ENCODE measurements at places on chromosomes 12 and 14. TPM values are rescaled to one million over a fixed set of nuclear protein-coding genes. Genes with fewer than 3 reads are reported as not detected.

The TAS2R43 gene
- total RNA-seq, result 1.8 TPM

DNA sequence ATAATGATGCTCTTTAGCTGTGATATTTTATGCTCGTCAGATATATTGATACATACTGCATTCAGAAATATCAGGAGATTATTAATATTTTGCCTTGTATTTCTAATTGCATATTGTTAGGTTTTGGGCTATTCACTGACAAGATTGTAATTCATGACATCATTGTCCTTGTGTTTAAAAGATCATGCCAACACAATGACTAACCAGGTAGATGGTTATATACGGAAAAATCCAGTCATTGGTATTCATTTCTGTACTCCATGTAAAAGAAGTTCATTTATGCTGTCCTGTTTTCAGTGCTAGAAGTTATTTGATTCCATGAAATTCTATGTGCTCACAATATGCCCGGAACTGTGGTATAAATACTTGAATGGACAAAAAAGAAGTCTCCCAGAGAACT, 107.5 kb downstream of the KITLG start:
- no peaks in the 10 kb centered on the region for H3K4me1 ChIP-seq
- no peak overlapping the region for H3K4me3 ChIP-seq
- H3K27ac ChIP-seq, result no peak overlapping the region
- H3K27me3 ChIP-seq, result no peaks in the 10 kb centered on the region
- no peaks in the 10 kb centered on the region for H3K36me3 ChIP-seq

DNA sequence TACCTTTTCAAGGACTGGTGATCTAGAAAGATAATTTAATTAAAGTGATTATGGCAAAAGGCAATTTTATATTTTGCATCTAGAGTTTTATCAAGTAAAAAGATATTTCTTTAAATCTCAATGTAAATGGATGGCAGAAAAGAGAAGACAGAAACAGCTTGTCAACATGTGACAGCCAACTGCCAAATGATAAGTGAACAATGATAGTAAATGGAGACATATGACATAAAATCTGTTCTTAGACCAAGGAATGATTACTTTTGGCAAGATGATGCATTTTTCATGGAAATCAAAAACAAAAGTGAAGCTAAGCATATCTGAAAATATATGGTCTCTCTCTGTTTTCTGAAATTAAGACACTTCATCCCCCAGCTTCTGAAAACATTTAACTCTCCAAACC, 1730.7 kb upstream of the FLRT2 start:
- H3K36me3 ChIP-seq, result no peaks in the 10 kb centered on the region
- no peaks in the 10 kb centered on the region for H3K27me3 ChIP-seq
- no peak overlapping the region for H3K4me3 ChIP-seq

- no peaks in the 10 kb centered on the region for H3K4me1 ChIP-seq
- no peaks in the 10 kb centered on the region for H3K27me3 ChIP-seq
- H3K36me3 ChIP-seq, result no peaks in the 10 kb centered on the region
- H3K4me3 ChIP-seq, result no peak overlapping the region
- no peak overlapping the region for H3K27ac ChIP-seq
- no peak for DNase-seq
Measured at GRCh38 chr12:104713444-104713843, 244.6 kb downstream of the SLC41A2 start.

- no peak overlapping the region for H3K4me3 ChIP-seq
- H3K27ac ChIP-seq, result no peak overlapping the region
- peaks cover 2% of the 10 kb centered on the region for H3K27me3 ChIP-seq
- no peaks in the 10 kb centered on the region for H3K36me3 ChIP-seq
- peaks cover 20% of the 10 kb centered on the region for H3K4me1 ChIP-seq
Measured at GRCh38 chr12:69985656-69986055, 160.6 kb downstream of the MYRFL start.

DNA sequence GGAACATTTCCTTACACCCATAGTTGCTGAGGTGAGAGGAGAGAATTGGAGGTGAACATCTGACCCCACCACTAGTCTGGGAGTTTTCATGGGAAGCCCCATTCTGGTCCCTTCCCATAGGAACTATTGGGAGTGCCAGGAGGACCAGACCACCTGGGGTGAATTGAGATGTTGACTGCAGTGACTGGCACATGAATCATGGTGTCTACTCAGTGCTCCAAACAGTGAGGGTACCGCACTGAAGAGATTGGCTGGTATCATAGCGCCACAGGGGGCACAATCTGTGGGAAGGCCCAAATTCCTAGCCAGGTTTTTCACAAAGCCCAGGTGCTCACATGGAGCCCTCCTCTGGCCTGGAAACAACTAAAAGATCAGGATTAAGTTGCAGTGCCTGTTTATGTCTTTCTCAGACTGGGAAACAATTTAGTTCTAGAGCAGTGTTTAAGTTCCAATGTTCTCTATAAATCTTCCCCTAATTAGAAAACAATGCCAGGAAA, 3.7 kb upstream of the RNASE9 start:
- no peak overlapping the region for H3K27ac ChIP-seq
- no peak for DNase-seq
- peaks cover 9% of the 10 kb centered on the region for H3K27me3 ChIP-seq
- H3K4me3 ChIP-seq, result no peak overlapping the region
- H3K4me1 ChIP-seq, result no peaks in the 10 kb centered on the region

The RBP5 gene
- total RNA-seq, result not detected

GRCh38 chr12:52896190-52897100, 8.4 kb downstream of the KRT8 start:
- H3K27ac ChIP-seq, result no peak overlapping the region
- H3K4me1 ChIP-seq, result no peaks in the 10 kb centered on the region
- no peak for DNase-seq
- H3K27me3 ChIP-seq, result no peaks in the 10 kb centered on the region

- H3K4me3 ChIP-seq, result no peak overlapping the region
- DNase-seq, result no peak
- H3K4me1 ChIP-seq, result no peaks in the 10 kb centered on the region
- no peak overlapping the region for H3K27ac ChIP-seq
Measured at GRCh38 chr12:4939418-4940023, 29.8 kb downstream of the KCNA1 start.

DNA sequence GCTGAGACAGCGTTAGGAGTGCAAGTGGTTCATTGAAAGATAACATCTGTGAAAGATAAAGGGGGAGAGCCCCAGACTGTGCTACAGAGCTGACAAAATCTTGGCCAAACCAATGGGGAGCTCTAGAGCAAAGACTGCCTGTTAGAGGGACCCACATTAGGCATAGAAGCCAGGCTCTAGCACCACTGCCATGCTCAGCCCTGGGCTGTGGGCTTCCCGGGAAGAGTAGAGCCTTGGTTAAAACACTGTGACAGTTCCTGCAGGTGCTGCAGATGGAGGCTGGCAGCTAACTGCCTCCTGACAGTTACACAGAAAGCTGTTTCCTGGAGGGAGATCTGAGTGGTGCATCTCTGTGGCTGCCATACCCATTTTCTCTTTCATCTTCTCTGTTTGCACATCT, 23.0 kb downstream of the TSHR start:
- H3K36me3 ChIP-seq, result no peaks in the 10 kb centered on the region
- H3K27ac ChIP-seq, result no peak overlapping the region
- H3K27me3 ChIP-seq, result peaks cover 4% of the 10 kb centered on the region
- DNase-seq, result no peak
- H3K4me3 ChIP-seq, result no peak overlapping the region

DNA sequence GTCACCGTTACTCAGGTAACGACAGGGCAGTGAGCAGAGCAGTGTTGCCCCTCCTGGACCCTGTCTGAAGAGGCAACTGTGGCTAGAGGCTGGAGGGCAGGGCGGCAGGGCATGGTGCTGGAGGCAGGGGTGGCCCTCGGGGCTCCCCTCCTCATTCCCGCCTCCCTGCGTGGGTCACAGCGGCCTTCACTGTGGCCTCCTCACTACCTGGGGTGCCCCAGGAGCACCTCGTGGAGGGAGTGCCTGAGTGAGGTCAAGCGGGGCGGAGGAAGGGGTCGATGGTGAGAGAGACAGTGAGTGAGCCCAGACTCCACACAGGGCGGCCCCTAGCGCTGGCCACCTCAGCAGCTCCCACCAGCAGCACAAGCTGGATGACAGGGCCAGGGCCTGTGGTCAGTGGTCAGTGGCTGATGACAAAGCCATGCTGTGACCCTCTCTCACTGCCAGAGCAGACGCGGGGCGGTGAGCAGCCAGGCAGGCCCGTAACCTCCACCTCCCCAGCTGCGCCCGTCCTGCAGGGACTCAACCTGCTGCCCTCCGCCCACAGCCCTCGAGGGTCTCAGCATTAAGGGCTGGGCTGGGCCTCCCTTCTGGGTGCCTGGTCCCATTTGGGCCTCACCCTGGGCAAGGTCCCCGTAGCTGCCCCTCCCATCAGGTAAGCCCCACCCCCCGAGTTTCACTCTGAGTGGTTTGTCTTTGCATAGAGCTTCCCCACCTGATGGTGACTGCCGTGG, 17.8 kb downstream of the GPR132 start:
- no peak overlapping the region for H3K27ac ChIP-seq
- no peaks in the 10 kb centered on the region for H3K4me1 ChIP-seq
- no peak for DNase-seq
- H3K4me3 ChIP-seq, result no peak overlapping the region
- peaks cover 3% of the 10 kb centered on the region for H3K27me3 ChIP-seq

- H3K4me1 ChIP-seq, result peaks cover 10% of the 10 kb centered on the region
- H3K27me3 ChIP-seq, result no peaks in the 10 kb centered on the region
- DNase-seq, result peak; percentile 70
- no peak overlapping the region for H3K4me3 ChIP-seq
- H3K27ac ChIP-seq, result no peak overlapping the region
- no peaks in the 10 kb centered on the region for H3K36me3 ChIP-seq
Measured at GRCh38 chr12:19018302-19018970, 111.1 kb upstream of the PLEKHA5 start.

- no peaks in the 10 kb centered on the region for H3K27me3 ChIP-seq
- peak; percentile 81 for DNase-seq
- peak within 1 kb of the TSS; percentile 78 for H3K27ac ChIP-seq
- H3K36me3 ChIP-seq, result no peaks in the 10 kb centered on the region
- H3K4me1 ChIP-seq, result peaks cover 45% of the 10 kb centered on the region
Measured at GRCh38 chr12:12784911-12785814, at the start of gene APOLD1. Gene APOLD1, plus strand, starts transcription at chr12:12785659. Its CDS starts 33 bp downstream, at chr12:12785692.

- H3K27ac ChIP-seq, result no peak overlapping the region
- H3K4me1 ChIP-seq, result no peaks in the 10 kb centered on the region
- DNase-seq, result no peak
- no peaks in the 10 kb centered on the region for H3K36me3 ChIP-seq
- H3K4me3 ChIP-seq, result no peak overlapping the region
- peaks cover 23% of the 10 kb centered on the region for H3K27me3 ChIP-seq
Measured at GRCh38 chr12:130158754-130159059, 3.6 kb upstream of the FZD10 start.

GRCh38 chr12:75208856-75209811, 505 bp downstream of the KCNC2 start:
- H3K27ac ChIP-seq, result no peak overlapping the region
- H3K4me3 ChIP-seq, result no peak overlapping the region
- no peaks in the 10 kb centered on the region for H3K4me1 ChIP-seq
- peaks cover 22% of the 10 kb centered on the region for H3K27me3 ChIP-seq
- DNase-seq, result peak; percentile 27

The KRT6C gene
- total RNA-seq, result not detected

GRCh38 chr12:40587421-40587820, 104.8 kb upstream of the CNTN1 start:
- no peaks in the 10 kb centered on the region for H3K27me3 ChIP-seq
- DNase-seq, result no peak
- H3K4me1 ChIP-seq, result no peaks in the 10 kb centered on the region
- H3K36me3 ChIP-seq, result no peaks in the 10 kb centered on the region

- H3K4me1 ChIP-seq, result no peaks in the 10 kb centered on the region
- no peak overlapping the region for H3K4me3 ChIP-seq
Measured at GRCh38 chr14:102096569-102097188, 9.8 kb upstream of the HSP90AA1 start.

The RNASE4 gene
- 6.9 TPM for total RNA-seq

GRCh38 chr12:71655495-71655894, 8.2 kb downstream of the ZFC3H1 start:
- no peak overlapping the region for H3K4me3 ChIP-seq
- peaks cover 28% of the 10 kb centered on the region for H3K36me3 ChIP-seq
- H3K27ac ChIP-seq, result no peak overlapping the region
- DNase-seq, result no peak
- H3K4me1 ChIP-seq, result peaks cover 5% of the 10 kb centered on the region
- no peaks in the 10 kb centered on the region for H3K27me3 ChIP-seq

The PAX9 gene
- total RNA-seq, result 0.44 TPM

DNA sequence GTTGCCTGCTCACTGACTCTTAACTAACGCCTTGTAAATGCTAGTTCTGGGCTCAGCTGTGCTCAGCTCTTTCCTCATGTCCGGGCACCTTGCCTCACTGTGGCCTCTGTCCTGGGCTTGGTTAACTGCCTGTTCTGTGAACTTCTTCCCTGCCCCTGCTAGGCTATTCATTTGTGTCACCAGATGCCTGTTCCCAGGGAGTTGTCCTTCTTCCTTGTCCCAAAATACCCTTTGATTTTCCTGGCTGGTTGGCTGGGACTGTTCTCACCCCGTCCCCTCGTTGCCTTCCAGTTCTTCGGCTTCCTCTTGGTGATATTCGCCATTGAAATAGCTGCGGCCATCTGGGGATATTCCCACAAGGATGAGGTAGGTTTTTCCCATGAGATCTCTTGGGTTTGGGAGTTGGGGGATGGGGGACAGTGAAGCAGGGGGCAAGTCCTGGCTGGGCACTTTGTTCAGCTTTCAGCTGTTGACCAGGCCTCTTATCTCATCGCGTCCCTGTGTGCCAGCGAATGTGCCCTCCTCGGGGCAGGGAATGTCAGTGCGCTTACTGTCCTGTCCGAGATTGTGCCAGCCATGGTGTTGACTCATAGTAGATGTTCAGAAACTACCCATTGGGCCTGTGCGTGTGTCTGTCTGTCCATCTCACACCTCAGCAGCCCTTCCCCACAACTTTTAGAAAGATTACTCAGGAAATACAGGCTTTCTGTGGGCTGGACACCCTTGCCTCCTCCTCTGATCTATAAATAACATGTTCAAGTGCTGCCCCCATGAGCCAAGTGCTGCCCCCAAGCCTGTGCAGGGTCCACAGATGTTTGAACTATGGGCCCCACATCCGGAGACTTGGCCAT, 33.1 kb downstream of the CD9 start:
- H3K4me1 ChIP-seq, result peaks cover 60% of the 10 kb centered on the region
- H3K27ac ChIP-seq, result peak overlapping the region; percentile 27
- DNase-seq, result peak; percentile 37
- H3K36me3 ChIP-seq, result peaks cover 19% of the 10 kb centered on the region
- no peak overlapping the region for H3K4me3 ChIP-seq

The LBHD2 gene
- not detected for total RNA-seq

DNA sequence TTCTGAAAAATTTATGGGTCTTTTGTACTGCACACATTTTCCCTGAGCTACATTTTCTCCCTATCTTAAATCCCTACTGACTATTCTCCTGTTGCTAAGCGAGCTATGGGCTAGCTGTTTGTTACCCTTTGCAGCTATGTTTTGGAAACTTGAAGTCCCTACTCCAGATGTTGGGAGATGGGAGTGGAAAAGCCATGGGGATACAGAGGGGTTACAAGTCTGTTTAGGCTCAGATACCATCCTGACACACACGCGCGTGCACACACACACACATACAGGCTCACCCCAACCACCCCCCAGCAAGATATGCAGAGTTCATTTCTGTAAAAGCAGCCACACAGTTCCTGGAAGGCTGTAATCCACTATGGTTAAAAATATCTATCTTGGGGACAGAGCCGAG, 15.8 kb downstream of the ATP5MC2 start:
- H3K27ac ChIP-seq, result no peak overlapping the region
- H3K36me3 ChIP-seq, result peaks cover 6% of the 10 kb centered on the region
- no peaks in the 10 kb centered on the region for H3K27me3 ChIP-seq
- peak; percentile 37 for DNase-seq

- H3K36me3 ChIP-seq, result no peaks in the 10 kb centered on the region
- no peaks in the 10 kb centered on the region for H3K27me3 ChIP-seq
- no peak for DNase-seq
- H3K4me1 ChIP-seq, result no peaks in the 10 kb centered on the region
- no peak overlapping the region for H3K27ac ChIP-seq
Measured at GRCh38 chr12:50666023-50666422, 97.9 kb upstream of the ATF1 start.
